ENCODE measurements at places on chromosomes 11 and 22. TPM values are rescaled to one million over a fixed set of nuclear protein-coding genes. Genes with fewer than 3 reads are reported as not detected.

The OR51I1 gene
- not detected for total RNA-seq

The NR1H3 gene
- total RNA-seq, result 11.0 TPM

The KCNJ4 gene
- not detected for total RNA-seq

The TRPC6 gene
- not detected for total RNA-seq

The FTH1 gene
- 2,427 TPM for total RNA-seq

The FIBIN gene
- total RNA-seq, result 89.7 TPM

The SF3B2 gene
- 234 TPM for total RNA-seq

The OR2AT4 gene
- not detected for total RNA-seq

The TBX1 gene
- total RNA-seq, result 0.96 TPM

The APOL4 gene
- total RNA-seq, result not detected

The DNHD1 gene
- 1.9 TPM for total RNA-seq

The LRP4 gene
- 2.0 TPM for total RNA-seq

The ATP5MG gene
- total RNA-seq, result 238 TPM

The ASPHD2 gene
- total RNA-seq, result 1.0 TPM

The MCHR1 gene
- not detected for total RNA-seq

The OR5L1 gene
- not detected for total RNA-seq

The OR51B5 gene
- total RNA-seq, result not detected

The INPP5J gene
- total RNA-seq, result 1.00 TPM

The KDM4D gene
- total RNA-seq, result 0.53 TPM

The SCGB1C1 gene
- not detected for total RNA-seq

The DENND6B gene
- 1.4 TPM for total RNA-seq

The ACRV1 gene
- not detected for total RNA-seq

The RAB39A gene
- not detected for total RNA-seq

The TUBGCP6 gene
- 20.6 TPM for total RNA-seq

The GDPD4 gene
- total RNA-seq, result not detected

The ARFGAP3 gene
- total RNA-seq, result 68.8 TPM

The CDHR5 gene
- total RNA-seq, result not detected

The DCDC1 gene
- not detected for total RNA-seq

The ZNF280B gene
- 0.29 TPM for total RNA-seq

The PHOX2A gene
- total RNA-seq, result not detected

Measured in HFFc6 (cell line).